ENCODE measurements at places on chromosomes 12 and 14.

GRCh38 chr12:62827042-62827441 lies 107.9 kb downstream of the PPM1H start:
- DNase-seq = no peak

DNA sequence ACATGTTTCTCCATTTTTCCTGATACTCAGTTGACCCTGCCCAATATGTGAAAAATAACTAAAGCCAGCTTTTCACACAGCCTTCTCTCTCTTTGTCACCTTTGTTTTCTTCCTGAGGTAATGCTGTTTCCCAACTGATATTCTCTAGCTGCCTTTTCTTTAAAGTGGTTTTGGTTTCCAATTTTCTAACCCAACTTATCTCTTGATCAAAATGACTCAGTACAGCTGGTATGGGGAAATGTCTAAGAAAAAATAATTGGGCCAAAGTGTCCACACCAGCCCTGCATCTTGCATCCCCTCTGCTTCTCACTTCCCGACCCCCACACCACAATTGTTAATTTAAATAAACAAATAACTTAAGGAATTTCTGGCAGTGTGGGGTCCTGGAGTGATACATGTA lies 193.8 kb downstream of the SYT1 start:
- DNase-seq = no peak

DNA sequence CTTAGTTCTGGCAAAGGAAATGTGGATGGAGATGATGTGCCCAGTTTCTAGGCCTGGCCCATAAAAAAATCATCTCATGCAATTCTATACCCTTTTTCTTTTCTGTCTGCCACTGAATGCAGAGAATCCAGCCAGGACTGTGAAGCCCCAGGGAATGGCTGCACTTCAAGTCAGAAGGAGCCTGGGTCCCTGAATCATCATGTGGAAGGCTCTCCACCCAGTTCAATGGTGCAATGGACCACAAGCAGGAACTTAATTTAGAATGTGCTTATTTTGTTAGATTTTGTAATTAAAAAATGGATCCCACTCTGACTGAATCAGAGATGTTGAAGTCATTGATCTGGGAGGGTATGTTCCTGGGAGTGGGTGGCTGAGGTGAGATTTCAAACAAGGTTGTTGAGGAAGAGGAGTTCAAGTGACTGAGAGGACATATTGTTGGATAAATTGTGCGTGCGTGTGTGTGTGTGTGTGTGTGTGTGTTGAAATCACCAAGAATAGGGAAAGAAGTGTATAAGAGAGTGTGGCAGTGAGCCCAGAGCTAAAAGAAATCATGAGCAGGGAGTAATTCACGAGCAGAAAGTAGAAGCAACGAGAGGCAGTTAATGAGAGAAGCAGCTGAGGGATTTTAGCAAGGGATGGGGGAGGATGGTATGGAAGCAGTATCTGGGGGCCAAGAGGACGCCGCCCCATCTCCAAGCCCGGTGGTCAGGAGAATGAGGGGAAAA lies 125.4 kb downstream of the TMX1 start:
- DNase-seq = no peak

DNA sequence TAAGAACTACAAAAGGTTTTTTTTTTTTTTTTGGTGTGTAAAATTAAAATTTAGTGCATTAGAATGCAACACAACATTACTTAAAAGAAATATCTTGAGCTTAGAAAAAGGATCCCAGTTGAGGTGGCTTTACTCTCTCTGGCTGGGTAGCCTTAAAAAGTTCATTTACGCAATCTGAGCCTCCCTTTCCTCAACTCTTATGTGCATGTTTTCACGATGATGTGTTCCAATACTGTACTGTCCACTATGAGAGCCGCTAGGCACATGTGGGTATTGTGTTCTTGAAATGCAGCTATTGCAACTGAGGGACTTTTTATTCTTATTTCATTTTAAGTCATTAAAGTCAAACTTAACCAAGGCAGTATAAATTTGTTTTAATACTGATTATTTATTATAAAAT lies 460.9 kb upstream of the SYT1 start:
- no peak for DNase-seq

- DNase-seq = peak; percentile 12
Observed at GRCh38 chr12:102480406-102480805, at the start of gene IGF1. Gene IGF1 (minus strand): TSS chr12:102480563. CDS start chr12:102480381, 182 bp downstream.

- DNase-seq = no peak
Observed at GRCh38 chr12:51677284-51677968, 86.4 kb downstream of the SCN8A start.

GRCh38 chr12:118311666-118312065 lies 61.0 kb downstream of the TAOK3 start:
- no peak for DNase-seq

All from NCI-H1694 treated with DMSO at 0.1 percent for 48 hours (cell line).